Right atrium auricular region (tissue), 2 donors: ENCODE measurements at places on chromosomes 2 and 18. TPM values are rescaled to one million over a fixed set of nuclear protein-coding genes. Genes with fewer than 3 reads are reported as not detected.

TRIM43 gene
- total RNA-seq, result not detected

GRCh38 chr2:185567196-185567595 is 171.4 kb upstream of the FSIP2 start:
- no peaks in the 10 kb centered on the region for H3K4me1 ChIP-seq
- no peaks in the 10 kb centered on the region for H3K36me3 ChIP-seq
- no peak for DNase-seq
- no peak overlapping the region for H3K4me3 ChIP-seq
- H3K27ac ChIP-seq, result no peak overlapping the region
- no peaks in the 10 kb centered on the region for H3K27me3 ChIP-seq

D2HGDH gene
- 11.7 TPM for total RNA-seq

SP140 gene
- total RNA-seq, result 0.26 TPM

GRCh38 chr18:11020877-11021414 is 128.4 kb downstream of the PIEZO2 start:
- no peaks in the 10 kb centered on the region for H3K36me3 ChIP-seq
- no peak for DNase-seq
- no peak overlapping the region for H3K4me3 ChIP-seq
- H3K27ac ChIP-seq, result no peak overlapping the region
- H3K27me3 ChIP-seq, result no peaks in the 10 kb centered on the region
- no peaks in the 10 kb centered on the region for H3K4me1 ChIP-seq

SETBP1 gene
- 13.4 TPM for total RNA-seq
